Stimulated activated CD8-positive, alpha-beta memory T cell treated with anti-CD3 and anti-CD28 coated beads, Interleukin-2, amount 100 ng/mL, for 1 hour (primary cell): ENCODE measurements at places on chromosomes 11 and 22.

GRCh38 chr11:66479394-66480116 lies 679 bp upstream of the DPP3 start:
- DNase-seq, result no peak

- DNase-seq, result no peak
These were observed 460 bp downstream of the ZC3H12C start for GRCh38 chr11:110093407-110094297.

DNA sequence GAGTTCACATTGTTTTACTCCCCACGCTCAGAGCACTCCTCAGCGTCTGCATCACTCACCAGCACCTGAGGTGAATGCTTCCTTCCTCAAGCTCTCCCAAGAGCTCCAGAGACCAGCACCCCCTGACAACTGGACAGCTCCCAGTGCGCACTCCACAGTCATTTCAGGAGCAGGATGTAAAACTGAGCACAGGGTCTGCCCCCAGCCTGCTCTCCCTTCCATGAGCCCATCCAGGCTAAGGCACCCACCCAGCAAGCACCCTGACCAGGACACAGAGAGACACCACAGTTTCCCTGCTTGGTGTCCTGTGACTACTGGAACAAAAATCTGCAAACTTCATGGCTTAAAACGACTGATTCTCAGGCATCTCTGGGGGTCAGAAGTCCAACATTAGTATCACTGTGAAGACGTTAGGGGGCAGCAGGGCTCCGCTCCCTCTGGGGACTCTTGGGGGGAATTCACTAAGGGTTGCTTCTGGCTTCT lies 3.3 kb downstream of the SCGB1D2 start:
- DNase-seq, result no peak

DNA sequence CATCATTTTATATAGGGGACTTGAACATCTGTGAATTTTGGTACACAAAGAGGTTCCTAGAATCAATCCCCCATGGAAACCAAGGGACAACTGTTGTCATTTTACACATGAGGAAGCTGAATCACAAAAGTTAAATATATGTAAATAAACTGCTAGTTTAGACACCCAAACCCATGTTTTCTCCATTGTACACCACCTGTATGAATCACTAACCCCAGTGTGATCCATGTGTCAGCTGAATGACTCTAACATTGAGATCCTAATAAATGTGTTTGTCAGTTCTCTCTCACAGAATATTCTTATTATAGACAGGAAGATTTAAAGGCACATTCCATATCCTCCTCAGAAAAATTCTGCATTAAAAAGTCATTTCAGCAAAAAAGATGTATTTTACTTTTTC lies 83.3 kb downstream of the ATG16L2 start:
- DNase-seq, result no peak

- DNase-seq, result peak; percentile 23
These were observed 62.8 kb downstream of the BCR start for GRCh38 chr22:23243006-23243573.

- no peak for DNase-seq
These were observed 37.6 kb downstream of the RIBC2 start for GRCh38 chr22:45450921-45451651.
